ENCODE measurements at places on chromosomes 3 and 15.

GRCh38 chr15:69577397-69577796, 124.8 kb downstream of the RPLP1 start:
- DNase-seq: no peak

DNA sequence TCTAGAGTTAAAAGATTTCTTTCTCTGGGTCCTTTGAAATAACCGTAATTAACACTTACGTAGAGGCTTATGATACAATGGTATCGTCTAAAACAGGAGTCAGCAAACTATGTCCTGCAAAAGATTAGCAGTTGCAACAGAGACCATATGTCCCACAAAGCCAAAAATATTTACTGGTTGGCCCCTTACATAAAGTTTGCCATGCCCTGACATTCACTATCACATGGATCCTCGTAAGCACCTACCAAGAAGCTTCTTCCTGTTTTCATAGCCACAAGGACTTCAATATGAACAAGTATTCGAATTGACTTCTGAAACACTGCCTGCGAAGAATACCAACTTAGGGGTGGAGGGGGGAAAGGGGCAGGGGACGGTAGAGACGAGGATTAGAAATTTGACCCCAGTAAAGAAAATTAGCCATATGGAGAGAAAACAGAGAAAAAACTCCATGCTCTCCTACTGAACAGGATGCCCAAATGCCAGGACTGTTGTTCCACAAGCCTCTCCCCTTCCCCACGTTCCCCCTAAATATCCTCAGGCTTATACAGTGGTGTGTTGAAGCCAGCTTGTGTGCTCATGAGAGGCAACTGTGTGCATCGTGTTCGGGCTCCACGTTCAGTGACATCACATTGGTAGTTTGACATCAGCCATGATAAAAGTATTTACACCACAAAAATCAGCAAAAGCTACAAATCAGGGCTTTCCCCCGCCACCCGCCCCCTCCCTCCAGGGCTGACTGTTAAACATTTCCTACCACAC, 144.1 kb upstream of the HES1 start:
- no peak for DNase-seq

- no peak for DNase-seq
Observed at GRCh38 chr3:57132674-57133073, 32.5 kb downstream of the IL17RD start.

- no peak for DNase-seq
Observed at GRCh38 chr3:156575641-156576040, 20.7 kb upstream of the SSR3 start.

GRCh38 chr15:33852094-33852493, 116.2 kb upstream of the CHRM5 start:
- no peak for DNase-seq

DNA sequence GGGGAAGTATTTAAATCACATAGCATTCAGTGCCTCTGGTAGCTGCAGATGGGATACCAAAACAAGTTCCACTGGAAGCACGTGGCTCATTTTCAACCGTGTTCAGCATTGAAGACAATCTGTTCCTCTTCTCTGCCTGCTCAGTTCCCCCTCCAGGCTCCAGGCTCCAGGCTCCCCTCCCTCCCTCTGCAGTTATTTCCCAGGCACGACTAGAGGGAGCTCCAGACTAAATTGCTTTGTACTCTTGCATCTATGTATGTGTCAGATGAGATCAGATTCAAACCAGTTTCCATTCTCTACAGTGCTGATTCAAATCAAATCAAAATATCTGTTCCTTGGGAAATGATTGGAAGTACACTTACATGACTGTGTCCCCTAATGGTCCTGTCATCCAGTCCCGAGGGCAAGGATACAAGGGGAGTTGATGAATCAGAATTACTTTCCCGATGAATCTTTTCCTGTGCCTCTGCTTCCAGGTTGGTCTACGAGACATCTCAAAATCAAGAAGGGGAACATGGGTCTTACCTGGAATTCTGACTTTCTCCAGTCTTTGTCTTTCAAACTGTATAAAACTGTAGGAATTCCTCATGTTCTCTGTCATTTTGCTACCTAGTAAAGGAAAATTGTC, 600.5 kb downstream of the EDEM1 start:
- DNase-seq: no peak

GRCh38 chr15:58864602-58865424, 68.7 kb downstream of the SLTM start:
- DNase-seq: peak; percentile 74

DNA sequence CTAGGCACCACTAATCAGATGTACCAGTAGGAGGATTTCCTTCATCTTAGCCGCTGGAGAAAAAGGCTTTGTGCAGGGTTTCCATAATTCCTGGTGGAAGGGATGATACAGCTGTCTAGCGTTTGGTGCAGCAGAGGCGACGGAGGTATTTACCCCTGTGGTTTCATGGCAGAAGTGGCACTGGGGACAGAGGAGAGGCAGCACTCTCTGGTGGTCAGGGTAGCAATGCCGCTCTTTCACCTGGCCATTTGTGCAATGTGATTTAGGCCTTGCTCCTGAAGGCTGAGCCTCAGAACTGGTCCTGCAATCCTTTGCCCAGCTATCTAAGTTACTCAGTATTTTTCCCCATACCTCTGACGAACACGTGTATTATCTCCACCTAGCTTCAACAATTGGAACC, 47.1 kb upstream of the BNIP2 start:
- DNase-seq: no peak

DNA sequence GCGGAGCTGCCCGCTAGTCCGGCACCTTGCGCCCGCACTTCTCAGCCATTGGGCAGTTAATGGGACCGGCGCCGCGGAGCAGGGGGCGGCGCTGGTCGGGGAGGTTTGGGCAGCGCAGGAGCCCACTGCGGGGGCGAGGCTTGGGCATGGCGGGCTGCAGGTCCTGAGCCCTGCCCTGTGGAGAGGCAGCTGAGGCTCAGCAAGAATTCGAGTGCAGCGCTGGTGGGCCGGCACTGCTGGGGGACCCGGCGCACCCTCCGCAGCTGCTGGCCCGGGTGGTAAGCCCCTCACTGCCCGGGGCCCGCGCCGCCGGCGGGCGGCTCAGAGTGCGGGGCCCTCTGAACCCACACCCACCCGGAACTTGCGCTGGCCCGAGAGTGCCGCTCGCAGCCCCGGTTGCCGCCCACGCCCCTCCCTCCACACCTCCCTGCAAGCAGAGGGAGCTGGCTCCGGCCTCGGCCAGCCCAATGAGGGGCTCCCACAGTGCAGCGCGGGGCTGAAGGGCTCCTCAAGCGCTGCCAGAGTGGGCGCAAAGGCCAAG, 835.0 kb downstream of the TBL1XR1 start:
- peak; percentile 29 for DNase-seq

DNA sequence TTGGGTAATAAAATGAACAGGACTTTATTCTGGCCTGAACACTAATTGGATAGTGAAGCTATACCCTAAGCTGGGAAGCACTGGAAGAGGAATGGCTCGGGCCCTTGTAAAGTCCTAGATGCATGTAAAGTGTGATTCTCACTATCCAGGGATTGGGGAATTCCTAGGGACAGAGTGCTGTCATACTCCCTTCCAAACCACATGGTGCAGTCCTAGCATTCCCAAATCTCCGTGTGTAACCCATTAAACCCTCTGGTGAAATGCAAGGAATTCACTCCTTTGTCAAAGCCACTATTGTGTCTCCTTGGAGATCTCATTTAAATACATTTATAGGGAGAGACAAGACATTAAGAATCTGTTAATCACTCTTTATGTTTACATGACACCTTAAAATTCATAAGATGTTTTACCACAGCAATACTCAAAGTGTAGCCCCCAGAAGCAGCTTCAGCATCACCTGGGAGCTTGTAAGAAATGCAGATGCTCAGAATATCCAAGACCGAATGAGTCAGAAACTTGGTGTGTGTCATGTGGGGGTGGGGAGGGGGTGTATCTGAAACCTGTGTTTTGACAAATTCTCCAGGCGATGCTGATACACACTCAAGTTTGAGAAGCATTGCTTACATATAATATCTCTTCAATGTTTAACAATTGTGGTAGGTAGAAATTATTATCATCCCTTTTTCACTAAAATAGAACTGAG, 121.8 kb upstream of the NPHP3 start:
- no peak for DNase-seq

DNA sequence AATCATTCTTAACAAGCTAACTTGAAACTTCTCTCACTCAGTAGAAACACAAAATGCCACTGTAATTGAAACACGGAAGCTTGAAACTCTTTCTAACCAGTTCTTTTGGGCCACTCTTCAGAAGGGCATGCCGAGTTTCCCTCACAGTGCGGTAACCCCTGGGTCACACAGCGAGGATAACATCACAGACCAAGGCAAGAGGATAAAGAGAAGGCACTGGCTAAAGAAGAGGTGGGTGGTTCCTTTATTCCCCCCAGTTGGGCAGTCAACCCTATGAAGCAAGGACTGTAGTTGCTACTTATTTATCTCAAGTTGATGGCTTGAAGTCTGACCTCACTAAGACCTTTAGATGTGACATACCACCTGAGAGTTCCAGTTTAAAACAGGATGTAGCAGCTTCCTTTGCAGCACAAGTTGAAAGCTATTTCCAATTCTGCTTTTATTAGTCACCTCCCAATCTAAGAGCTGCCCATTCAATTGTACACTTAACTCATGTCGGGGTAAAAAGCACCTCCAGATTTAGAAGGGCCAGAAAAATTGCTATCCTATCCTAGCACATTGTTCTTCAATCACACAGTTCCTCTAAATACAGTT, 272.4 kb downstream of the TIGIT start:
- DNase-seq: no peak

GRCh38 chr3:106827515-106828213, 549.6 kb upstream of the CCDC54 start:
- no peak for DNase-seq

Data from RWPE2 (cell line).